IPS DF 6.9 (cell line): ENCODE measurements at places on chromosomes 5 and 9.

DNA sequence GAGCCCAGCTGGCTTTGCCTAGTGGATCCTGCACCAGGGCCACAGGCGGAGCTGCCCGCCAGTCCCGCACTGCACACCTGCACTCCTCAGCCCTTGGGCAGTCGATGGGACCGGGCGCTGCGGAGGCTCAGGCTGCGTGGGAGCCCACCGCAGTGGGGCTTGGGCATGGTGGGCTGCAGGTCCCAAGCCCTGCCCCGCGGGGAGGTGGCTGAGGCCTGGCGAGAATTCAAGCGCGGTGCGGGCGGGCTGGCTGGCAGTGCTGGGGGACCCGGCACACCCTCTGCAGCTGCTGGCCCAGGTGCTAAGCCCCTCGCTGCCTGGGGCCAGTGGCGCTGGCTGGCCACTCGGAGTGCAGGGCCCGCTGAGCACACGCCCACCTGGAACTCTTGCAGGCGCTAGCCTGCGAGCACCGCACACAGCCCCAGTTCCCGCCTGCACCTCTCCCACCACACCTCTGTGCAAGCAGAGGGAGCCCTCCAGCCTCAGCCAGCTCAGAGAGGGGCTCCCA, 125.7 kb upstream of the OTULINL start:
- DNase-seq: no peak

DNA sequence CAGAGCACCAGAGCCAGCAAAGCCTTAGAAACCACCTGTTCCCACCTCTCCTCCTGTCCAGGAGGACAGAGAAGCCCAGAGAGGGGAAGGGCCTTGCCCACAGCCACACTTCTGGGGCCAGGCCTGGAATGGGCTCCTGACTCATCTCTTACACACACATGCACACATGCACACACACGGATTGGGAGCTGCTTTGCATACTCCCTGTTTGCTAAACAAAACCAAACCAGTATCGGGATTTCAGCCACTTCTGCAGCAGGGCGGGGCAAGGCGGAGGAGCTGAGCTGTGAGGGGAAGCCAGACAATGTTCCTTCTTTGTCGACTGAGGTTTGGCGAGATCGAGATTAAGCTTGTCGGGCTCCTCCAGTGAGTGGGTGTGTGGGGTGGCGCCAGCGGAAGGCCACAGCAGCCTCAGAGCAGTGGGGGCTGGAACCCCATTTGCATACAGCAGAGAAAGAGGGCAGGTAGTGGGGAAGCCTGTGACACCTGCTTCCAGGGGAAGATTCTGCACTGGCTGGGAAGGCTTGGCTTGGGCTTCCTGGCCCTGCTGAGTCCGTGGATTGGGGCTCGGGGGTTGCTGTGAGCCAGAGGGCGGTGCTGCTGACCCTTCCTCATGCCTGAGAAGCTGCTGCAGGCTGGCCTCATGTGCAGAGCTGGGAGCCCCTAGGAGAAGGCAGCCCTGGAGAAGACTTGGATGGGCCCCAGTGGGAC, 16.1 kb downstream of the GFI1B start:
- no peak for DNase-seq

GRCh38 chr5:150135557-150136304, 19.9 kb downstream of the PDGFRB start:
- no peak for DNase-seq

GRCh38 chr5:117020999-117021398, 446.4 kb upstream of the SEMA6A start:
- DNase-seq: no peak

DNA sequence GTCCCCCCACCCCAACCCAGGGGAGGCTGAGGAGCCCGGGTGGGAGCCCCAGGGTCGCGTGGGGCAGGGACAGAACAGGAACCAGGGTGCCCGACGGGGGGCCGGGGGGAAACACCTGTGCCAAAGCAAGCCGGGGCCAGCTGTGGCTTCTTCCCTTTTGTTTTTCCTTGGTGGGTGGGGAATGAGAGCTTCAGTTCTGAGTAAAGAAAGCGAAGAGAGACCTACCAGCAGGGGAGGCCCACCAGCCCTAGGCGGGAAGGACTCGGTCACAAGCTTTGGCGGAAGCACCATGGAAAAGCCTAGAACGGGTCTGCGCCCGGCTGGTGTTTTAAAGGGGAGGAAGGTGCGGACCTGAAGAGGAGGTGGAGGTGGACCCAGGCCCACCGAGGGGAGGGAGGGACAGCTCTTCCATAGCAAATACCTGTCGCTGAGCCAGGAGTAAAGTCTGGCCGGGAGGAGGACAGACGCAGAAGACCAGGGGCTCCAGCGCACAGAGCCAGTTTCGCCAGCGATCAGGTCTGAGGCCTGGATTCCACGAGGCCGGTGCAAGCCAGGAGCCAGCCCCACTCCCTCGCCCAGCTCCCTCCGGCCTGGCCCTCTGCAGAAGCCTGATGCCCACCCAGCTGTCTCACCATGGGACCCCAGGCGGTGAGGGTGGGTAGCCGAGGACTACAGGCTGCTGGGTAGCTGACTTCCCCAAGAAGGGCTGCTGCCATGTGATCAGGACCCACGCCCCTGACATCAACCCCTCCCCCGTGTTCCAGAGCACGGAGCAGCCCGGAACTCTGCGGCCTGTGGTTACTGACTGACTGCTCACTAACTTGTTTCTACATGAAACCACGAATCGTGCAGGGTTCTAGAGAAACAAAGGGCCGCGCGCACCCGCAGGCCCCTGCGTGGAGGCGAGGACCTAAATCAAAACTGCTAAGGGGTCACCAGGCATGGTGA, 849 bp upstream of the MGAT1 start:
- no peak for DNase-seq
